ENCODE measurements at places on chromosomes 2 and 18. TPM values are rescaled to one million over a fixed set of nuclear protein-coding genes. Genes with fewer than 3 reads are reported as not detected.

- peak overlapping the region; percentile 54 for H3K4me3 ChIP-seq
- no peaks in the 10 kb centered on the region for H3K27me3 ChIP-seq
- peak; percentile 6 for DNase-seq
- H3K4me1 ChIP-seq, result no peaks in the 10 kb centered on the region
Measured at GRCh38 chr18:4107049-4107467, 348.0 kb downstream of the DLGAP1 start.

- no peak for DNase-seq
- no peaks in the 10 kb centered on the region for H3K27me3 ChIP-seq
- H3K4me1 ChIP-seq, result peaks cover 30% of the 10 kb centered on the region
- H3K4me3 ChIP-seq, result no peak overlapping the region
- no peaks in the 10 kb centered on the region for H3K36me3 ChIP-seq
Measured at GRCh38 chr2:66872986-66873754, 438.2 kb downstream of the MEIS1 start.

- no peak overlapping the region for H3K27ac ChIP-seq
- no peaks in the 10 kb centered on the region for H3K27me3 ChIP-seq
- H3K36me3 ChIP-seq, result no peaks in the 10 kb centered on the region
- no peak for DNase-seq
Measured at GRCh38 chr2:85163675-85164074, 30.5 kb downstream of the TCF7L1 start.

GRCh38 chr2:70643715-70644114, 90.1 kb upstream of the TGFA start:
- peaks cover 43% of the 10 kb centered on the region for H3K27me3 ChIP-seq
- DNase-seq, result no peak
- no peaks in the 10 kb centered on the region for H3K36me3 ChIP-seq
- H3K4me3 ChIP-seq, result no peak overlapping the region
- H3K27ac ChIP-seq, result no peak overlapping the region

DNA sequence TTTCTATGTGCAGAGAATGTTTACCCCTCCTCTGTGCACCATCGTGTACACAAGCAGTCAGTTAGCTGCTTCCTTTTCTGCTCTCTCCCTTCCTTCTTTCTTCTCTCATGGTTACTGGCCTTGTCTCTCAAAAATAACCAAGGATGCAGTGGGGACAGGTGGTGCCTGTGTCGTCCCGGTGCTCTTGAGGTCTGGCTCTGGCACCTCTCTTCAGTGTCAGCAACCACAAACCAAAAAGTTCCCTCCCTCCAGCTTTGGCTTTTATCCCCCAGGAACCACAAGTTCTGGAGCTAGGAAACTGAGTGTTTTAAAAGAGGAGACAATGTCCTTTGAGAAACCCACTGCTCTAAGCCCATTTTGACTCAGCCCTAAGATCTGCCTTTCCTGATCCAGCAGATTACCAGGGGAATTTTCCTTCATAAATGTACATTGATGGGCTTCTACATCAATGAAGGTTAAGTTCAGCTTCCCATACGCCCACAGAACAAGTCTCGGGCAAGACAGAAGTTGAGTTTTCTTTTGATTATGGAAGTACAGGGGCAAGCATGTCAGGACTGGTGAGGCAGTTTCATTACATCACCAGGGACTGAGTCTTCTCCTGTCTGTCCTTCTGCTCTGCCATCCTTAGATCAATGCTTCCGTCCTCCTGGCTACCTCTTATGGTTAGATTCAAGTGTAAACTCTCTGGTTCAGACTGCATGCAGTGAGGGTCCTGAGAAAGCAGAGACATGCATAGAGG, 232.2 kb downstream of the SETBP1 start:
- H3K36me3 ChIP-seq, result no peaks in the 10 kb centered on the region
- H3K27ac ChIP-seq, result no peak overlapping the region
- H3K4me3 ChIP-seq, result no peak overlapping the region
- no peaks in the 10 kb centered on the region for H3K4me1 ChIP-seq
- no peak for DNase-seq
- no peaks in the 10 kb centered on the region for H3K27me3 ChIP-seq

GRCh38 chr18:45352874-45353273, 262.4 kb upstream of the SLC14A2 start:
- H3K27me3 ChIP-seq, result no peaks in the 10 kb centered on the region
- no peak overlapping the region for H3K27ac ChIP-seq
- H3K4me3 ChIP-seq, result no peak overlapping the region

TNFAIP6 gene
- total RNA-seq, result 0.75 TPM

DNA sequence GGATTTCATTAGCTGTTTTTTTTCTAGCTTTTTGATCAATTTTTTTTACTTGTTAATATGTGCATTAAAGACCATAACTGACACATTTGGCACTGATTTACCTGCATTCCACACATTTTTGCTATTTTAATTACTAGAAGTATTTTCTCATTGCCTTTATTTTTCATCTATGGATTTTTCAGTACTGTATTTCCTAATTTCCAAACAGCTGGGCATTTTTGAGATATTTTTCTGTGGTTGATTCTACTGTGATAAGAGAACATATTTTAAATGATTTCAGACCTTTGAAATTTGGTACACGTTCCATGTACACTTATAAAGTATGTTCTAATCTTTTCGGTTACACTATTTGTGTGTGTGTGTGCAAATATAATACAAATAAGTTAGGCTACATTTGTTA, 135.3 kb downstream of the PARD3B start:
- no peak overlapping the region for H3K4me3 ChIP-seq
- DNase-seq, result peak; percentile 57
- H3K36me3 ChIP-seq, result no peaks in the 10 kb centered on the region
- H3K27me3 ChIP-seq, result no peaks in the 10 kb centered on the region
- peaks cover 7% of the 10 kb centered on the region for H3K4me1 ChIP-seq

GPR55 gene
- total RNA-seq, result 0.12 TPM

NT5C1B gene
- total RNA-seq, result not detected

GRCh38 chr2:105042189-105042588, 4.3 kb downstream of the MRPS9 start:
- DNase-seq, result no peak
- H3K27me3 ChIP-seq, result no peaks in the 10 kb centered on the region
- no peak overlapping the region for H3K4me3 ChIP-seq

- H3K27me3 ChIP-seq, result no peaks in the 10 kb centered on the region
- H3K27ac ChIP-seq, result no peak overlapping the region
- no peak for DNase-seq
- H3K4me1 ChIP-seq, result no peaks in the 10 kb centered on the region
- peaks cover 11% of the 10 kb centered on the region for H3K36me3 ChIP-seq
Measured at GRCh38 chr2:169561364-169561763, 12.3 kb downstream of the FASTKD1 start.

UGP2 gene
- 314 TPM for total RNA-seq

RGPD3 gene
- total RNA-seq, result 0.10 TPM

DNA sequence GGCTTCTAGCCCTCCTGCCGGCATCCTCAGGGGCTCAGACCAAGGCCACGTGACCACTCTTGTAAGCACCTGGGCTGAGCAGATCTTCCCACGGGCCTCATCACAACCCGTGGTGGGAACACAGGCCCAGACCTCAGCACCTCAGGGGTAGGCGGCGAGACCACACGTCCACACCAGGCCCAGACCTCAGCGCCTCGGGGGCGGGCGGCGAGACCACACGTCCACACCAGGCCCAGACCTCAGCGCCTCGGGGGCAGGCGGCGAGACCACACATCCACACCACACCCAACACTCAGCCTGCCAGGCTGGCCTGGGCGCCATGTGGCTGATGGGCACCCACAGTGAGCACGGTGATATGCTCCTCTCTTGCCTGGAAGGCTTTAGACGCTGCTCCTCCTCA, 334.4 kb upstream of the SALL3 start:
- no peaks in the 10 kb centered on the region for H3K4me1 ChIP-seq
- H3K4me3 ChIP-seq, result no peak overlapping the region
- no peaks in the 10 kb centered on the region for H3K27me3 ChIP-seq
- no peak for DNase-seq

DNA sequence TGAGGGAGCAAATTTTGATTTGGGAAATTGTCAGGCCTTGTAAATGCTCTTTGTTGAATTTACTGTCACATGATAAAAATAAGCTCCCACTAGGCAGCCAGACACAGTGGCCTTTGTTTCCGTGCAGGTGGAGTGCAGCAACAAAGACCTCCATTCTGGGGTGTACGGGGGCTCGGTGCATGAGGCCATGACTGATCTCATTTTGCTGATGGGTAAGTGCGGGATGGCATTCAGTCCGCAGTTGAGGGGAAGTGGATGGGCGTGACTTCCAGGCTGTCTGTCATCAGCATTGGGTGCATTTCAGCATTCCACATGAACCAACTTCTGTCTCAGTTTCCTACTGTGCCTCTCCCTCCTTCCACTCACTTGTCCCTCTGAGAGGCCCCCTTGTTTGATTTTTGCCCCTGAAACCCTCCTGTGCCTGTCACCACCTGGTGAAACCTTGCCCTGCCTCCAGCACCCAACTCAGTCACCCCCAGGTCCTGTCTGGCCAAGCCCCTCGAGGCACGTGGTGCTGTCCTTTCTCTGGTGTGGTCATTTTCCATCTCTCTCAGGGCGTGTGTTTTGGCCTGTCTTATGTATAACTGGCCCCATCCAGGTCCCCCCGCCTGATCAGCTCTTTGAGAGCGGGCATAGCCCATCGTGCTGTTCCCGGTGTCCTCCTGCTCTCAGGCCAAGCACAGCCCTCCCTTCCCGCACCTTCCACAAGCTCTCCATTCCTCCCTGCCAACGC, 16.3 kb downstream of the CNDP2 start:
- H3K36me3 ChIP-seq, result peaks cover 20% of the 10 kb centered on the region
- H3K27me3 ChIP-seq, result no peaks in the 10 kb centered on the region
- H3K4me1 ChIP-seq, result no peaks in the 10 kb centered on the region
- no peak overlapping the region for H3K27ac ChIP-seq
- DNase-seq, result no peak

DNA sequence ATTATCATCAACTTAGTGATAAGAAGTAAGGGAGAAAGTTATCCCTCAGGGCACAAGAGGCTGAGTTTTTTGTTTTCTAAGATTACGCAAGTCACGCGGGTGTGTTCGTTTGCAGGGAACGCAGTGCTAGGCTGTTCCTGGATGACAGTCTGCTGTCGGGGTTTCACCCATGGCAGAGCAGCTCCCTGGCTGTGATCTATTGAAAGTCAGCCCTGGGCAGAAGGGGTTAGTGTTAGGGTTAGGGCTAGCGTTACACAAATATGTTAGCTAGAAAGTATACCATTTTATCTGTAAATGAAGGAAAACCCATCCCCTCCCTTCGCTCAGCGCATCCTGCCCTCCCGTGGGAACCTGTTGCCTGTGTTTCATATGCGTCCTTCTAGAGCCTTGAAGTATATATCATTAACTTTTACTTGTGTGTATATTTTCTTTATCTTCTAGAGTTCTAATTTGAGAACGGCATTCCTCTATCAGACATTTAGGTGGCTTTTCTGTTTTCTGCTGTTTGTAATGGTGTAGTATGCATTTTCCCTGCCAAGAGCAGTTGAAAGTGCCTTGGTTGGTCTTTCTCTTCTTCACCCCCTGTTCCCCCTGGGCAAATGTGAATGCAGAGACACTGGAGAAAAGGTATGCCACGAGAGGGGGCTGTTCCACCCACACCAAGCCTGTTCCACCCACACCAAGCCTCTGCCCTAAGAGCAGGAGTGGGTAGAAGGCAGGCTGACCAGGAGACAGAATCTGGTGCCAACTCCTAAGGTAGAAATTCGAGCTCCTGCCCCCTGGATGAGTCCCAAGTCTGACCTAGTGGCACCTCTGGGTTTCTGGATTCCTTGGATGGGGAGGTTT, 47.0 kb downstream of the ARMC9 start:
- H3K27me3 ChIP-seq, result no peaks in the 10 kb centered on the region
- H3K27ac ChIP-seq, result no peak overlapping the region
- H3K4me3 ChIP-seq, result no peak overlapping the region
- peaks cover 23% of the 10 kb centered on the region for H3K36me3 ChIP-seq
- DNase-seq, result no peak

GRCh38 chr2:217751192-217751591, 251.6 kb downstream of the TNS1 start:
- no peak overlapping the region for H3K27ac ChIP-seq
- no peak overlapping the region for H3K4me3 ChIP-seq
- peaks cover 13% of the 10 kb centered on the region for H3K4me1 ChIP-seq
- no peak for DNase-seq
- H3K27me3 ChIP-seq, result no peaks in the 10 kb centered on the region
- no peaks in the 10 kb centered on the region for H3K36me3 ChIP-seq

GRCh38 chr2:23432531-23432930, 47.6 kb downstream of the KLHL29 start:
- H3K27me3 ChIP-seq, result peaks cover 2% of the 10 kb centered on the region
- H3K4me3 ChIP-seq, result no peak overlapping the region
- H3K36me3 ChIP-seq, result no peaks in the 10 kb centered on the region
- peaks cover 8% of the 10 kb centered on the region for H3K4me1 ChIP-seq

- no peak overlapping the region for H3K4me3 ChIP-seq
- no peaks in the 10 kb centered on the region for H3K27me3 ChIP-seq
Measured at GRCh38 chr18:79587226-79587741, 92.3 kb upstream of the CTDP1 start.

DNA sequence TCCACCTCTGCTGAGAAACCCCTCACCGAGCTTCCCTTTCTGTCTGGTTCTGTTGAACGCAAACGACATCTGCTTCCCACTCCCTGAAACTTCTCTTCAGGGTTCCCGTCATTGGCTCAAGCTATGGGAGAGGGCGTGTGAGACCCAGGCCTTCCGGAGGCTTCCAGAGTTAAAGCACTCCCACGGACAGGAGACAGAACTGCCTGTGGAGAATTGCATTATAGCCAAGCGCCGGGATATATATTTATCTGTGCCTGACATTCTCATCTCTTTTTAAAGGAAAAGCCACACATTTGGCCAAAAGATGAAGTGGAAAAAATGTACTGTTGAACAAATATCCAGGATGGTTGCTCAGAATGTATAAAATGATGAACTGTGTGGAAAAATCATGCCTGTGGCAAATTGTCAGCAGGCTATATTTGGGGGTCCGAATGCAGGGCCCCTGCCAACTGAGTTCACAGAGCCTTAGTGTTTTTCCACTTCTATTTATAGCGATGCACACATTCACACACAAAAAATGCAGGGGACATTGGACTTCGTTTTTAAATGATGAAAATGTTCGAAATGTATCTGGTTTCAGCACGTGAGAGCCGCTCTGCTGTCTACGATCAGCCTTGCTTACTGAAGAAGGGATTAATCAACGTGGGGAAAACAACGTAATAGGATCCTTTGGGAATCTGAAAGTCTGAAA, 59.5 kb downstream of the E2F6 start:
- H3K27me3 ChIP-seq, result no peaks in the 10 kb centered on the region
- H3K36me3 ChIP-seq, result no peaks in the 10 kb centered on the region
- H3K4me3 ChIP-seq, result no peak overlapping the region
- H3K27ac ChIP-seq, result peak overlapping the region; percentile 6
- no peak for DNase-seq

DNA sequence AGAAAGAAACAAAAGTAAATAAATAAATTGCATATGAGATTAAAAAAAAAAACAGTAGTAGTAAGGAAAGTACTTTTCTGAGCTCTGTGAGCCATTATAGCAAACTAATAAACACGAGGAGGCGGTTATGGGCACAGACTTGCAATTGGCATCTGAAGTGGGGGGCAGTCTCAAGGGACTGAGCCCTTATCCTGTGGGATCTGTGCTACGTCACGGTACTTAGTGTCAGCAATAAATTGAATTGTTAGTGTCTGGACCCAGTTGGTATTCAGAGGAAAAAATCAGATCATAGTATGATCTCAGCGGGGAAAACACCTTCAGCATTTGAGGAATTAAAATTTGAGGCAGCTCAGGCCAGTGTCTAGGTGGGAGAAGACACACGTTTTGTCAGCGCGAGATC, 76.6 kb upstream of the TEX51 start:
- DNase-seq, result no peak
- no peaks in the 10 kb centered on the region for H3K4me1 ChIP-seq
- H3K36me3 ChIP-seq, result no peaks in the 10 kb centered on the region
